ENCODE measurements at places on chromosomes 4 and X.

- no peak for DNase-seq
- H3K4me3 ChIP-seq, result no peak overlapping the region
- no peaks in the 10 kb centered on the region for H3K27me3 ChIP-seq
- H3K4me1 ChIP-seq, result no peaks in the 10 kb centered on the region
- H3K36me3 ChIP-seq, result no peaks in the 10 kb centered on the region
Measured at GRCh38 chr4:152707632-152708031, 27.8 kb upstream of the TMEM154 start.

DNA sequence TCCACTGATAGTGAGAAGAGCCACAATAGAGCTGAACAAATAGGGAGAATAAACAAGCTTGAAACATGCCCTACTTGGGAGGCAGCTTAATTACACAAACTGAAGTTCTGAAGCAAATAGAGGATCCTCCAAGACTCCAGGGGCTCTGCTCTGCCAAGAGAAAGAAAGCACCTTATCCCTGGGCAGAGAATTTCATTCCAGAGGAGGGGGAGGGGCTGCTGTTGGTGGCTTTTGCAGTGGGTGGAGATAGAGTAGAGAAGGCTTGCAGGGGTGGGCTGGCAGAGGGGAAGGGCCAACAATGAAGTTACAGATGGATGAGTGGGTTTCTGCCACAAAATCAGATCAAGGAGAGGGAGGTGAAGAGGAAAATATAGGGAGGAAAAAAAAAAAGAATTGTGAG is 1.0 kb upstream of the LPAR4 start:
- H3K27me3 ChIP-seq, result no peaks in the 10 kb centered on the region
- no peak overlapping the region for H3K4me3 ChIP-seq
- no peaks in the 10 kb centered on the region for H3K36me3 ChIP-seq
- H3K27ac ChIP-seq, result no peak overlapping the region
- H3K4me1 ChIP-seq, result no peaks in the 10 kb centered on the region
- no peak for DNase-seq

DNA sequence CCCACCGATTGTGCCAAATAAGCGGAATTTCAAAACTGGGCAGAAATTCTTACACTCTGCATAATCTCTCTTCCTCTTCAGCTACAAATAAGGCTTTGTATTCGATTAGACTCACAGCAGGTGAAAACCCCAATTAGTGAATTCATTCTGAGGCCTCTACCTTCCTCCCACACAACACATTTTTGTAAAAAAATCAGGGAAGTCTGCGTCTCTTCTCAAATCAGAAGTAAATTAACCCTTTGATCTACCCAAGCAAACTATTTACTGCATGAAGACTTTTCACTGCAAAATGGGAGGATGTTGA is 200.6 kb upstream of the FTHL17 start:
- no peaks in the 10 kb centered on the region for H3K4me1 ChIP-seq
- H3K4me3 ChIP-seq, result no peak overlapping the region
- no peaks in the 10 kb centered on the region for H3K36me3 ChIP-seq
- no peaks in the 10 kb centered on the region for H3K27me3 ChIP-seq

- H3K36me3 ChIP-seq, result no peaks in the 10 kb centered on the region
- H3K27me3 ChIP-seq, result no peaks in the 10 kb centered on the region
- no peak for DNase-seq
- no peak overlapping the region for H3K27ac ChIP-seq
- no peak overlapping the region for H3K4me3 ChIP-seq
- no peaks in the 10 kb centered on the region for H3K4me1 ChIP-seq
Measured at GRCh38 chrX:150487369-150488094, 80.9 kb upstream of the MTM1 start.

DNA sequence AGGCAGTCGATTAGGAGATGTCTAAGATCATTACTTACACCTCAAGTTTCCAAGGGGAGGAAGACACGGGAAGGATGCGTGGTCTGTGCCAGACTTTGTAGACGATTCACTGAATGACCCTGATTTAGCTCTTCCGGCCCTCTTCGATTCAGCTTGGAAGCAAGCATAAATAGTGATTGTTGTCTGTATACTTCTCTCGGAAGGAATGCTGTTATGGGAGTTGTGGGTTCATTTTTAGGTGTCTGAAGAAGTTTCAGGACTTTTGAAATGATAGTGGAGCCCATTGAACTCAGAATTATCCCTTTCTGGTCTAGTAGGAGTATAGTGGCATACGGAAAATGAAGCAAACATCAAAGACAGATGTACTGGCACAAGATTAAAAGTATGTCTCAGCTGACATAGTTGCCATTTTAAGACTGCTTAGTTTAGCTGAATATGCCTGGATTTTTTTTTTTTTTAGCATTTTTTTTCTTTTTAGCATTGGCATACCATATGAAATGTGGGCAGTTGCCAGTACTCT is 1.0 kb upstream of the ANKRD17 start:
- DNase-seq, result no peak
- H3K27me3 ChIP-seq, result no peaks in the 10 kb centered on the region
- H3K4me3 ChIP-seq, result peak overlapping the region; percentile 79

DNA sequence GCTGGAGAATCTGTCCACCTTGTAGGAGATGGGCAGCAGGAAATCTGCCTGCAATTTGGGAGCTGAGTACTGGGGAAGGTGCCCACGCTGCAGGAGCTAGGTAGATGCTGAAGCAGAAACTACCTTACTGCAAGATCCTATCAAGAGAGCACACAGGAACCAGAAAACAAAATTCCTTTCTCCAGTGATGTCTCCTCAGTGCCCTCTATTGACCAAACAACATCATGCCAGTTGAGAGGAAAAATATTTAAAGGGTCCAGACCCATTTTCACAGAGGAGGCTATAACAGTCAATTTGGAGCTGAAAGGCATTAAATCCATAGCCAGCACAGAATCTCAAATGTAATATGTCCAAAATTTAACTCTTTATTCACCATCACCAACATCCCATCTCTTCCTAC is 406.8 kb downstream of the SLITRK2 start:
- H3K4me1 ChIP-seq, result no peaks in the 10 kb centered on the region
- H3K27me3 ChIP-seq, result no peaks in the 10 kb centered on the region
- DNase-seq, result no peak
- no peaks in the 10 kb centered on the region for H3K36me3 ChIP-seq

DNA sequence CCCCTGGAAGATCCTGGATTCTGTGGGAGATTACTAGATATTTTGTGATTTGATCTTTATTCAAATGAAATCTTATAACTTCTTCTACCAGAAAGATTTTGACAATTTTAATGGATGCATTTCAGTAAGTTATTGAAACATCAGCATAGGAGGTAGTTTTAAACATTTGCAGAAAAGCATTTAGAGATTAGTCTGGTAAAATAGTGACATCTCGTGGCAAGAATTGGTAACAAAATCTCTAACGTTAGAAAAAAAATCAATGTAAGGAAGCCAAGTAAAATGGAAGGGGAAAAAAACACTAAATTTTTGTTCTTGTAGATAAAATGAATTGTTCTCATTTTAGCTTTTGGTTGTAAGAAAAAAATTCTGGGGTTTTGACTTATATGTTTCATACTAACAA is 73.3 kb downstream of the TASL start:
- no peaks in the 10 kb centered on the region for H3K36me3 ChIP-seq
- no peak overlapping the region for H3K27ac ChIP-seq
- no peaks in the 10 kb centered on the region for H3K27me3 ChIP-seq
- no peaks in the 10 kb centered on the region for H3K4me1 ChIP-seq
- H3K4me3 ChIP-seq, result no peak overlapping the region

DNA sequence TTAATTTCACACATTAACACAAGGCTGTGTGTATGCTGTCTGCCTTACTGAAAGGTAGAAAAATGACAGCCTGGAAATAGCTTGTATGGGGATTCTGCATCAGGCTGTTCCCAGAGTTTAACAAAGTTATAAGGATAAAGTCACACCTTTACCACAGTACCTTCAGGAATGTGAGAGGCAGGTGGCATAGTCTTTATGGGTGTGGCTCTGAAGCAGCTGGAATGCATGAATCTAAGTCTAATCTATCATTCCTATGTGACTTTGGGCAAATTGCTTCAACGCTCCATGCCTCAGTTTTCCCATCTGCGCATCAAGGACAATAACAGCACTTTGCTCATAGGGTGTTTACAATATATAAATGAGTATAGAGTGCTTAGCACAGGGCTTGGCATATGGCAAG is 84.2 kb upstream of the EGFL6 start:
- no peaks in the 10 kb centered on the region for H3K36me3 ChIP-seq
- H3K4me3 ChIP-seq, result no peak overlapping the region
- DNase-seq, result no peak

- no peak for DNase-seq
- no peaks in the 10 kb centered on the region for H3K4me1 ChIP-seq
- H3K27ac ChIP-seq, result no peak overlapping the region
- no peaks in the 10 kb centered on the region for H3K36me3 ChIP-seq
Measured at GRCh38 chr4:136400829-136401228, 1131.5 kb downstream of the PCDH18 start.

DNA sequence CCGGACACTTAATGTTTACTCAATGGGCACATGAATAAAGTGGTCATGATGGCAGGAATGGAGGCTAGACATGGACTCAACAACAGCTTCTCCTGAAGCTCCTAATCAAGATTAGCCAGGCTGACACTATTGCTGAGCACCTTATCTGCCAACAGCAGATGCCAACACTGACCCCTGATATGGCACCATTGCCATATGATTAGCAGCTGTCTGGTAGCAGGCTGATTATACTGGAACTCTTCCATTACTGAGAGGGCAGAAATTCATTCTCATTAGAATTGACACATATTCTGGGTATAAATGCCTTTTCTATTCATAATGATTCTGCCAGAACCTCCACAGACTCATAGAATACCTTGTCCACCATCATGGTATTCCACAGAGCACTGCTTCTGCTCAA is 18.4 kb upstream of the AFF1 start:
- H3K27me3 ChIP-seq, result no peaks in the 10 kb centered on the region
- no peak for DNase-seq
- H3K27ac ChIP-seq, result no peak overlapping the region
- no peaks in the 10 kb centered on the region for H3K36me3 ChIP-seq

DNA sequence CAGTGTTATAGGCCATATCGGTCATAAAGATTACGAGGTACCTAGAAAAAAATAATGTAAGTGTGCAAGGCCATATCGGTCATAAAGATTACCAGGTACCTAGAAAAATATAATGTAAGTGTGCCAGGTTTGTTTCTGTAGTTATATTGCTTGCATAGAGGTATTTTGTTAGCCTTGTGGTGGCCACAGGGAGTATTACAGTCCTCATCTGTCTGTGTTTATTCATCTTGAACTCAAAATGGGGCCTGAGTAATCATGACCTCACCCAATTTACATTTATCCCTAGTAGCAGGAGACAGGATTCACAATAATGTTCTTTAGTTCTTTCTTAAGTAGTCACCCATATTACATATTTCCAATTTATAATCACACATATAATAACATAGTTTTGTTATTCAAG is 459.7 kb downstream of the MID1IP1 start:
- no peaks in the 10 kb centered on the region for H3K4me1 ChIP-seq
- H3K36me3 ChIP-seq, result no peaks in the 10 kb centered on the region
- no peak overlapping the region for H3K4me3 ChIP-seq
- no peaks in the 10 kb centered on the region for H3K27me3 ChIP-seq
- DNase-seq, result no peak
- H3K27ac ChIP-seq, result no peak overlapping the region

GRCh38 chr4:109682875-109683274 is 20.4 kb downstream of the CASP6 start:
- no peaks in the 10 kb centered on the region for H3K36me3 ChIP-seq
- H3K27ac ChIP-seq, result no peak overlapping the region
- DNase-seq, result no peak
- H3K4me1 ChIP-seq, result no peaks in the 10 kb centered on the region
- H3K4me3 ChIP-seq, result no peak overlapping the region
- no peaks in the 10 kb centered on the region for H3K27me3 ChIP-seq

GRCh38 chr4:42151568-42152506 is 618 bp downstream of the BEND4 start:
- no peak for DNase-seq
- H3K27ac ChIP-seq, result no peak overlapping the region
- H3K27me3 ChIP-seq, result peaks cover 9% of the 10 kb centered on the region
- H3K36me3 ChIP-seq, result no peaks in the 10 kb centered on the region
- peaks cover 3% of the 10 kb centered on the region for H3K4me1 ChIP-seq

- H3K36me3 ChIP-seq, result no peaks in the 10 kb centered on the region
- H3K4me3 ChIP-seq, result no peak overlapping the region
- H3K27ac ChIP-seq, result no peak overlapping the region
- DNase-seq, result no peak
Measured at GRCh38 chr4:182930889-182931288, 13.7 kb upstream of the DCTD start.

Data from thoracic aorta (tissue), 2 donors.